ENCODE measurements at places on chromosomes 16 and 17. TPM values are rescaled to one million over a fixed set of nuclear protein-coding genes. Genes with fewer than 3 reads are reported as not detected.

The LRRC75A gene
- total RNA-seq = 4.3 TPM

The GPR142 gene
- not detected for total RNA-seq

The RAD51D gene
- total RNA-seq = 12.0 TPM

The TAOK2 gene
- 51.3 TPM for total RNA-seq

The NPIPB9 gene
- 3.6 TPM for total RNA-seq

The CD300H gene
- not detected for total RNA-seq

The TVP23A gene
- total RNA-seq = 9.8 TPM

The PIK3R6 gene
- not detected for total RNA-seq

The SENP3 gene
- 51.5 TPM for total RNA-seq

The PABPN1L gene
- total RNA-seq = 0.40 TPM

The RPGRIP1L gene
- 22.0 TPM for total RNA-seq

The BIRC5 gene
- 22.8 TPM for total RNA-seq

The DOC2A gene
- total RNA-seq = 5.7 TPM

The MT1X gene
- 6.8 TPM for total RNA-seq

The USP43 gene
- total RNA-seq = 9.7 TPM

The FHOD1 gene
- total RNA-seq = 28.2 TPM

The KRT36 gene
- not detected for total RNA-seq

The TMEM88 gene
- total RNA-seq = 15.4 TPM

The HSD17B1 gene
- total RNA-seq = 2.2 TPM

The DHX58 gene
- total RNA-seq = 11.6 TPM

All from mesothelial cell of epicardium (in vitro differentiated cells).